ENCODE measurements at places on chromosomes 2 and 18. TPM values are rescaled to one million over a fixed set of nuclear protein-coding genes. Genes with fewer than 3 reads are reported as not detected.

DNA sequence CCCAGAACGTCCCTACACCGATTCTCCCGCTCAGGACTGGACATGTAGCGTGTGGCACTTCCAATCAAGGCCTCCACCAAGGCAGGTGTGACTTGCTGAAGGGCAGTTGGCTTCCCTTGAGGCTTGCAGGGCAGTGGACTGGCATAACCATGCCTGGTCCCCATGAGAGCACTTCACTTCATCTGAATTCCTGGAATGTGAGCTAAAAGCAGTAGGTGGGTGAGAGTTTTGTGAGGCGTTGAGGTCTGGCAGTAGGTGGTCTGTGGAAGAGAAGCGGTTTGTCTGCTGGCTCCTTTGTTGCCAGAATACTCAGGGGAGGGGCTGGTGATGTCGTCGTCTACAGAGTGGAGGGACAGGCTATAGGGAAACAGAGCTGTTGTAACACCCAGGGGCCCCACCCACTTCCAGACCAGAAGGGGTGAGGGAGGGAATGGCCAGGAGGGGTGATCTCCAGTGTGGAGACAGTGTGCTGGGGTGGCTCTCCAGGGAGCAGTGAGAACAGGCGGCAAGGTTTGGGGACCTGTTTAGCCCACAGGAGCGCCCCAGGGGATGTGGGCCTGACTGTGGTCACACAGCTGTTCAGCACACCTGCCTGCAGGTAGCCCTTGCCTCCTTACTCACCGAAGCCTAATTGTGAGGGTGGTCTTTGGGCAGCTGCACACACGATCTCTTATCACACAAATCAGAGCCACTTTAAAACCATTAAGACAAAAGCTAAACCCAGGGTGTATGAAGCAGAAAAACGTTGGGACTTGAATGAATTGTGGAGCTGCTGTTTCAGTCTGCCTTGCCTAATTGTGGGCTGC, 21.5 kb upstream of the ALKAL2 start:
- H3K27ac ChIP-seq: no peak overlapping the region
- peaks cover 2% of the 10 kb centered on the region for H3K4me1 ChIP-seq
- H3K27me3 ChIP-seq: no peaks in the 10 kb centered on the region
- no peak overlapping the region for H3K4me3 ChIP-seq
- no peaks in the 10 kb centered on the region for H3K36me3 ChIP-seq

DNA sequence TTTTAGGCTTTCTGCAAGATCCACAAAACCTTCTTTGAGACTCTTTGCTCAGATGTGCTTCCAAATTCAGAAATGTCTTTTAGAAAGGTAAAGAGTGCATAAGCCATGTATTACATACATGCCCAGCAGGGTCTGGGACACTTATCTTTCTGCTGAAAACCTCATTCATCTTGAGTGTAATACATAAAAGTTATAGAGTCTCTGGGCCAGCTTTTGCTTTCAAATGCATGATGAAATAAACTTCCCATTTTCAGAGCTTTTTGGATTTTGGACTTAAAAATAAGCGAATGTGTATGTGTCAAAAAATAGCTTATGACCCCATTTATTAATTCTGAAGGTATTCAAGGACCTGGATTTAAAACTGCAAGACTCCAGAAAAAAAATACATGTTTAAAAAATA, 8.0 kb downstream of the CYRIA start:
- H3K4me1 ChIP-seq: 0 out of 2 replicates have a peak, but pooled peaks cover 2% of the 10 kb centered on the region
- H3K27me3 ChIP-seq: no peaks in the 10 kb centered on the region
- no peak overlapping the region for H3K27ac ChIP-seq
- DNase-seq: no peak
- no peak overlapping the region for H3K4me3 ChIP-seq

- no peaks in the 10 kb centered on the region for H3K36me3 ChIP-seq
- no peaks in the 10 kb centered on the region for H3K27me3 ChIP-seq
- H3K27ac ChIP-seq: no peak overlapping the region
- H3K4me3 ChIP-seq: no peak overlapping the region
- peaks cover 2% of the 10 kb centered on the region for H3K4me1 ChIP-seq
These were observed 18.3 kb downstream of the ZEB2 start for GRCh38 chr2:144501627-144502026.

GRCh38 chr18:69948256-69948655, 583 bp upstream of the CD226 start:
- H3K27me3 ChIP-seq: no peaks in the 10 kb centered on the region
- H3K4me3 ChIP-seq: no peak overlapping the region

DNA sequence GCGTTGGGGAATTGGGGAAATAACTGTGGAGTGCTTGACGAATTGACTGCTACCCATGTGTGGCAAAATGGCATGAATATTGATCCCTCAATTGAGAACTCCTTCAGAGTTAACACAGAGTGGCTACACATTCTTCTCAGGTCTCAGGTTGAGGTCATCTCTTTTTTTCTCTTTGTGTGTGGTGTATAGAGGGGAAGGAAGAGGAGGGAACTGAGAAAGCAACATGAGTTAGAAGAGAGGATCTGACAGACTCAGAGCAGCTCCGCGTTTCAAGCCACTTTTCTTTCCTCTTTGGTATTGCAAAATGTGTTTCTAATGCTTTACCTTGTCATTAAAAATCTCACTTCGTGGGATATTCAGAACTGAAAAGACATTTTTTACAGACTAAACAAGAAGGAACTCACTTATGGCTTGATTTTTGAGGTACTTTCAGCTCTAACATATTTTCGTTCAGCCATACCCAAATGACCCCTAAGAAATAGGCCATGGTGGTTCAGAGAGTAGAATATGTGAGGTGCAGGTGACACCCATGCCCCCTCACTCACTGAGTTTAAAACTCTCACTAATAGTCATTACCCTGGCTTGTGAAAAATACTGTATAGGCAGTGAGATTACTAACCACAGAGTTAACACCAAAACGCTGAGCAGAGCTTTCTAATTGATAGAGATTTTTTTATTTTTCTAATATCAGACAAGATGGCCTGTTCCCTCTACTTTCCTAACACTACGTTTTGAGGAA, 22.5 kb downstream of the STAT4 start:
- no peak overlapping the region for H3K27ac ChIP-seq
- H3K27me3 ChIP-seq: no peaks in the 10 kb centered on the region
- H3K4me1 ChIP-seq: no peaks in the 10 kb centered on the region
- DNase-seq: no peak
- H3K36me3 ChIP-seq: 0 out of 2 replicates have a peak, but pooled peaks cover 4% of the 10 kb centered on the region

- no peak overlapping the region for H3K4me3 ChIP-seq
- no peak overlapping the region for H3K27ac ChIP-seq
- H3K36me3 ChIP-seq: peaks cover 3% of the 10 kb centered on the region
These were observed 101.6 kb upstream of the TMEM18 start for GRCh38 chr2:778731-779350.

DNA sequence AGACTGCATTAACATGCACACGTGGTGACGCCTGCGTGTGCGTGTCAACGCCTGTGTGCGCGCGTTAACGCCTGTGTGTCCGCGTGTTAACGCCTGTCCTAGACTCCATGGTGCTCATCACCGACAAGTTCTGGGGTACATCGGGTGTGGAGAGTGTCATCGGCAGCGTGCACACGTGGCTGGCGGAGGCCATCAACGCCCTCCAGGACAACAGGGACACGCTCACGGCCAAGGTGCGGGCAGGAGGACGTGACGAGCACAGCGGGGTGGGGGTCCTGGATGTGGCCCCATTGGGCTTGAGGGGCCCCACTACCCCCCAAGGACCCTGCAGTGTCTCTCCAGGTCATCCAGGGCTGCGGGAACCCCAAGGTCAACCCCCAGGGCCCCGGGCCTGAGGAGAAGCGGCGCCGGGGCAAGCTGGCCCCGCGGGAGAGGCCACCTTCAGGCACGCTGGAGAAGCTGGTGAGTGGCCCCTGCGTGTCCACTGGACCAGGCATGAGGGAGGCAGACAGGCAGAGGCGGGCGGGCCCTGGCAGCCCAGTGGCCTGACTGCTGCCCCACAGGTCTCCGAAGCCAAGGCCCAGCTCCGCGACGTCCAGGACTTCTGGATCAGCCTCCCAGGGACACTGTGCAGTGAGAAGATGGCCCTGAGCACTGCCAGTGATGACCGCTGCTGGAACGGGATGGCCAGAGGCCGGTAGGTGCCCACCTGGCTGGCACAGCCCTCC, 29.2 kb downstream of the GPC1 start:
- peak; percentile 22 for DNase-seq
- H3K36me3 ChIP-seq: peaks cover 18% of the 10 kb centered on the region

DNA sequence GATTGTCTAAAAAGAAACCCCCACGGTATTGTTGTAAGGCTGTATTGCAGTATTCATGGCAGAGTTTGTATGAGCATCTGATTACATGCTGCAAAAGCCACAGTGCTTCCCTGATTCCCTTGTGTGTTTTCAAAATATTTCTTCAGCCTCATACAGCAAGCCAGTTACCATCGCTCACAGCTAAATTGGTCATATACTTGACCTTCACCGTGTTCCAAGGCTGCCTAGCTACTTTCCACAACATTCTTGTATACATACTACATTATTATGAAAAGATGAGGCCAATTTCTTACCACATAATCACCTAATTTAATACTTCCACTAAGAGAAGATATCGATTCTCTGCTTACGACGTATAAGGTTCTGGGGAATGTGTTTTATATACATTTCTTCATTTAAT, 576.3 kb upstream of the CNTNAP5 start:
- H3K4me3 ChIP-seq: no peak overlapping the region
- H3K27me3 ChIP-seq: no peaks in the 10 kb centered on the region
- no peak for DNase-seq
- no peaks in the 10 kb centered on the region for H3K4me1 ChIP-seq

GRCh38 chr2:201466050-201466675, 14.6 kb downstream of the STRADB start:
- no peak overlapping the region for H3K27ac ChIP-seq
- peaks cover 13% of the 10 kb centered on the region for H3K36me3 ChIP-seq
- H3K4me1 ChIP-seq: no peaks in the 10 kb centered on the region

DNA sequence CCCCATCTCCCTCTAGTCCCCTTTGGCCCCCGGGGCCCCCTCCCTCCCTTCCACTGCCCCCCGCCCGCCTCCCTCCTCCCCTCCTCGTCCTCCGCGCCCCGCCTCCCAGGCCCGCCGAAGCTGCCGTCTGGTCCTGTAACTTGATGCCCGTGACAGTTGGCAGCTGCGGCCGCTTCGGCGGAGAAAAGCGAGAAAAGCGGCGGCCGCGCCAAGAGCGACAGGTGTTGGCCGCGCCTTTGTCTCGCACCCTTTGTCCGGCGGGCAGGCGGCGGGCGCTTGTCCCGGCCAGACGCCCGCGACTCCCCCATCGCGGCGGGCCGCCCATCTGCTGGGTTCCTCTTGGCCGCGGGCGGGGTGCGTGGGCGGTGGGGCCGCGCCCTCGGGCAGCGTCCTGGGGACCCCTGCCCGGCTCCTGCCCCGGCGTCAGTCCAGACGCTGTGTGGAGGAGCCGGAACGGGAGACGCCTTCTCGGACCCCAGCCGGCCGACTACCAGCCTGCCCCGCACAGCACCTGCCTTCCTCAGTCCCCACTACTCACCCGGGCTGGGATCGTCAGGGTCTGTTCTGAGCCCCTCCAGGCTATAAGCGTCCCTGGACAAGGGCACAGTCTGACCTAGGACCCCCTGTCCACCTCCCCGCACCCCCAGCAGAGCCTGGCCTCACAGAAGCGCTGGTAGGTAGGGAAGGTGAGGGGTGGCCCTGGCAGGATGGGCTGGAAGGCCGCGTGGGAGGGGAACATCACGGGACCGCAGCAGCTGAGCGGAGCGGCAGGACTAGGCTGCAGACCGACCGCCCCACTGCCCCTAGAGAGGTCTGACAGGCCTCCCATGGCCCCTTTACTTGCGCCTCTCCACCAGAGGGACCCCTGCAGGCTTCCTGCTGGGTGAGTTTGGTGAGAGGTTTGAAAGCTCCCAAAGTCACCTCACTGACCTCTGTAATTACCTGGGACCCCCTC, 1.2 kb upstream of the HES6 start:
- peaks cover 11% of the 10 kb centered on the region for H3K27me3 ChIP-seq
- peak; percentile 91 for DNase-seq
- peaks cover 7% of the 10 kb centered on the region for H3K36me3 ChIP-seq
- peaks cover 3% of the 10 kb centered on the region for H3K4me1 ChIP-seq
- H3K27ac ChIP-seq: no peak overlapping the region

DNA sequence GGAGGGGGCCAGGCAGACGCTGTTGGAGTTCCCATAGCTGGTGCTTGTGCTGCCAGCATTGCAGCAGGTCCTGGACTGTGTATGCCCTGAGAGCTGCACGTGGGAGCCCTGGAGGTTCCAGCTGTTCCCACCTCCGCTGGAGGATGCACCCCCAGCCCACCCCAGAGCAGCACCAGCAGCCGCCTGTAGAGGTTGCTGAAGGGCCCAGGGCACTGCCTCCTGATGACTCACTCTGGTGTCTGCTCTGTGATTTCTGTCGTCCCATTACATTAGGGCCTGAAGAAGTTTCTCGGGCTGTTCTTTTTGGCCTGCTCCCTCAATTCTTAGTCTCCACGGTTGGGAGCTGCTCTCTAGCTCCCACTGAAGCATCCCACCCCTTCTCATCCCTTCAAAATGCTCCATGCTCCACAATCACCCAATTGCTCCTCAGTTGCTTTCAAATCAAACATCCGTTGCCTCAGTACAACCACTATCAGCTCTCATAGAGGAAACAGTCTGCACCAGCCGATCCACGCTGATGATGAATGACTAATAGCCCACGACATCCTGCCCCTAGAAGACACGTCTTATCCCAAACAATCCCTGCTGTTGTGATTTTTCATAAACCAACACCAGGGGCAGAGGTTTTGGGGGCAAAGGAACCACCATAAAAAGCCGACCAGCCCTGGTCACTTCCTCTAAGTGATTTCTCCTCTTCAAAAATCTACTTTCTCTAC, 65.2 kb upstream of the RNF152 start:
- H3K27ac ChIP-seq: no peak overlapping the region
- peak; percentile 45 for DNase-seq
- no peaks in the 10 kb centered on the region for H3K36me3 ChIP-seq
- no peaks in the 10 kb centered on the region for H3K27me3 ChIP-seq

ANKRD30BL gene
- not detected for total RNA-seq

SLC5A7 gene
- not detected for total RNA-seq

TSPYL6 gene
- not detected for total RNA-seq
